Dermis microvascular lymphatic vessel endothelial cell (primary cell): ENCODE measurements at places on chromosomes 1 and 21.

DNA sequence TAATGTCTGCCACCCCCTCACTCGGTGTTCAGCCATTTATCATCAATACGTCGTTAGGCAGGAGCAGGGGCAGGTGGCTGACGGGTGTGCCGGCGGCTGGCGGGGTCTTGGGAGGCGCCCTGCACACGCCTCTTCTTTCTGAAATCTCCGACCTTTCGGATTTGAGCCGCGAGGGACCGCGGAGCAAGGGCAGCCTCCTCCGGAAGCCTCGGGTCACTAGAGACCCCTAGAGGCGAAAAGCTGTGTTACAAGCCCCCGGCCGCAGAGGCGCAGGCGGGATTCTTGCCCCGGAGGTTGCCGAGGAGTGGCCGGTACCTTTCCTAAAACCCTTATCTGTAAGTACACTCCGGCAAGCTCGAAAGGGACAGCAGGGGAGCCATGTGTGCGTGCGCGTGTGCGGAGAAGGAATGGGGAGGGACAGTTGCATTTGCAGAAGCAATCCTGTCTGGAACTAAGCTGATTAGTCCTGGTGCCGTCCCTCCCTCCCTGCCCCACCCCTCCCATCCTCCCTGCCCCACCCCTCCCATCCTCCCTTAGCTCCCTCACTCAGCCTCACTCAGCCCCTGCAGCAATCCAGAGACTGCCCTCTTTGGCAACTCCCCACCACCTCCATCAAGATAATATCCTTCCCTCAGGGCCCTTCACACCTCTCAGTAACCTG, 11.0 kb downstream of the BRINP2 start:
- peak; percentile 24 for DNase-seq

GRCh38 chr1:59879574-59879973, 47.0 kb downstream of the CYP2J2 start:
- DNase-seq = peak; percentile 68

GRCh38 chr1:39394598-39394997, 96.8 kb upstream of the BMP8A start:
- DNase-seq = peak; percentile 45

DNA sequence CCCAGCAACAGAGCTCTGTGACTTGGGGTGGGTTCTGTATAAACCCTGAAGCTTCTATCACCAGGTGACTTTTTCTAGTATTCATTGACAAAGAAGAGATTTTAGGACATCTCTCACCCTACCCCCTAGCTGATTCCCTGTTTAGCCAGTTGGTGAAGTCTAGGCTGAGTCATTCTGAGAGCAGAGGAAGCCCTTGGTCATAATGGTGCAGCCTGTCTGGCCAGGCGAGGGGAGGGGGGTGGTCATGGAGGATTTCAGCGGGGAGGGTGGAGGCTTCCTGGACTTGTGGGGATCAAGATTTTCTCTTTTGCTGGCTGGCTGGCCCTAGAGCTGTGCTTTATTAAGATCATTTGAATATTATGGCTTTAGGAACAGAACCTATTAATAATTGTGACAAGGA, 262.6 kb downstream of the CAMTA1 start:
- no peak for DNase-seq

DNA sequence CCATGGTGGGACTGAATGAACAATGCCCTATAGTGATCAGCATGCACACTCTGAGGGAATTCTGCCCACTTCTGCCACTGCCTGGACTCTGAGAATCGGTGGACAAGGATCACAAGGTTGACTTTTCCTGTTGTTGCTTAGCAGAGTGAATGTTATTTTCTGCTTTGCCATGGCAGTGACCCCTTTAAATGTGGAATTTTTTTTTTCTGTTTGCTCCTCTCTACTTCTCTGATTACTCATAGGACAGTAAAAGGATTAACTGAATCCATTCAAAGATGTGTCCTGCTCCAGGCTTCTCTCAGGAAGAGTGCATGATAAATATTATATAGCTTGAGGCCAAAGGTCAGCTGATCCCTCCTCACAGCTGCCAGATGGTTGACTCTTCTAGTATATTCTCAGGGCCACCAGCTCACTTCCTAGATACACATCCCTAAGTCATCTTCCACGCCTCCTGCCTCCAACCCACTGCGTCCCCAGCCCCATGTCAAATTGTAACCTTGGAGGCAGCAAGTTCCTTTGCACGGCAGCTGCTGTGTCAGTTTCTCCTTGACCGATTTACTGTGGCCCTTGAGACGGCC, 74.0 kb upstream of the RALGPS2 start:
- DNase-seq = peak; percentile 39

GRCh38 chr1:24189528-24189927, 2.4 kb upstream of the IFNLR1 start:
- DNase-seq = no peak

DNA sequence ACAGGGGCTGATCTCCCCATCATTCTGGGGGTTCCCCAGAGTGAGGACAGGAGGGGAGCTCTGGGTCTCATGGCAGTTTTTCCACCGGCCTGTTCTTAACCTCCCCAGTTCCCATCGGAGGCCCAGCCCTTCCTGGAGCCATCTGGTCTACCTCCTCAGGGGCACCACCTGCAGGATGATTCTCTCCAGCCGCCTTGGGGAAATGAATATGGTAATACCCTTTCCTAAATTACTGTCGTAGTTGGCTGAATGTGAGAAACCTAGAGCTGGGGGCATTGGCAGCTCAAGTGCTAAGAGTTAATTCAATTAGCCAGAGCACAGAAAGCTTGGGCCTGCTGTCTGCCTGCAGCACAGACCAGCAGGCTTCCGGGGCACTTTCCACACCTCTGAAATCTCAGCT, 64.9 kb downstream of the TAS1R2 start:
- no peak for DNase-seq

DNA sequence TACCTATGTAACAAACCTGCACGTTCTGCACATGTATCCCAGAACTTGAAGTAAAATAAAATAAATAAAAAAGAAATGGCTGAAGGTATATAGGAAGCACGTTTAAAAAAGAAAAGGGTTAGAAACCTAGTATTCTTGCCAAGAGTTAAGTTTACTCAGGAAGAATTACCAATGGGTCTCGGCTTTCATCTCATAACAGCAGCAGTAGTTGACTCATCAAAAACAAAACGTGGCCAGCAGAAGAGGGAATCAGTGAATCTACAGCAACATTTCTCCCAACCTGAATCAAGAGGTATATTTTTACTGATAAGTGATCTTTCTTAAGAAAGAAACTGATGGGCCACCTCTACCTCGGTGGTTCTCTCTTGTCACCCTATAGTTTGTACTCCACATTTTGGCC, 340.3 kb downstream of the BRINP2 start:
- no peak for DNase-seq

DNA sequence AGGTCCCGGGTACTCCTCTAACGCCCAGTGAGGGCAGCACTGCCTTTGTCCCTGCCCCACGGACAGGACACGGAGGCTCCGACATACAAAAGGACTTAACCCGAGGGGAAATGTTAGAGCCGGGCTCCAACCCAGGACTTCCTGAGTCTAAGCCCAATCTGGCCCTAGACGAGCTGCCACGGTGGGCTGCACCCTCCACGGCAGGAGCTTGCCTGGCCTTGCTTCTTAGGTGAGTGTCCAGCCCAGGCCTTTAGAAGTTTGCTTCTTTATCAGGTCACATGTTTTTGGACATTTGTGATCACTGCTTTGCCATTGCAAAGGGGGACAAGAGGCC, 11.0 kb upstream of the TMEM200B start:
- DNase-seq = no peak

DNA sequence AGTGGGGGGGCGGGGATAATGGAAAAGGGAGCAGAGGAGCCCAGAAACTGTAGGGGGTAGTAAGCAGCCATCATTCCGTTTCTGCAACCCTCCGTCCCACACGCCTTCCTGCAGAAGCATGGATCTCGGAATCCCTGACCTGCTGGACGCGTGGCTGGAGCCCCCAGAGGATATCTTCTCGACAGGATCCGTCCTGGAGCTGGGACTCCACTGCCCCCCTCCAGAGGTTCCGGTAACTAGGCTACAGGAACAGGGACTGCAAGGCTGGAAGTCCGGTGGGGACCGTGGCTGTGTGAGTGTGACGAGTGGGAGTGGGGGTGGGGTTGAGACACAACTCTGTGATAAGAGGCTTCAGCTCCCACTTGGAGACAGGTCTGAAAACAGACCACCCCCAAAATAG, 706 bp downstream of the CREB3L4 start:
- no peak for DNase-seq

GRCh38 chr1:57578099-57578498, 154.2 kb upstream of the DAB1 start:
- DNase-seq = no peak

DNA sequence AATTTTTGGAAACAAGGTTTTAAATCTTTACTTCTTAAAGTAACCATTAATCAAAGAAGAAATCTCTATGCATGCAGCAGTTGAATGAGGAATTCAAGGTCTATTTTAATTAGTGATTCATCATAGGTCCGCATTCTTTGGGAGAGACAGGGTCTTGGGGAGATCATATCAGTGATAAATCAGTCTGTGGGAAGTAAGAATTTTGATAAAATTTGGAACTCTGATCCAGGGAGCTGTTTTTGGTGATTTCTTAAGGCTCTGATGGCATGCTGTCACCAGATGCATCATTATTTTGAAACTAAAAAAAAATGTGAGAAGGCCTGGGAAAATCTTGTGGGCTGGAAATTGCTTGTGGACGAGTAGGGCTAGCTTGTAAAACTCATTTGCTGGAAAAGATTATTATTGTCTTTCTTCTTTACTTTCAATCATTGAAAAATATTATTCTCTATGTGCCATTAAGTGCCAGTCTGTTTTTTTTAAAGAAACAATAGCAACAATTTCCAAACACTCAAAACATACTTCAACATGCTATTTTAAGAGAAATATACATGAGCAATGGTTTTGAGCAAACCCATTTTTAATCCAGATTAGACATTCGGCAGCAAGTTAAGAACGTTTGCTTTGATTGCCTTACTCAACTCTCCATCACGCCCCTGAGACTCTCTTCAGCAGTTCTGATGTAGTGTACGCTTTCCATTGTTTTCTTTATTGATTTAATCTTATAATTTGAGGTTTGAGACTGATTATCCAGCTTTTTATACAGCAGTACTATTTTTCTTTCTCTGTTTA, 62.6 kb downstream of the ZBTB18 start:
- no peak for DNase-seq

DNA sequence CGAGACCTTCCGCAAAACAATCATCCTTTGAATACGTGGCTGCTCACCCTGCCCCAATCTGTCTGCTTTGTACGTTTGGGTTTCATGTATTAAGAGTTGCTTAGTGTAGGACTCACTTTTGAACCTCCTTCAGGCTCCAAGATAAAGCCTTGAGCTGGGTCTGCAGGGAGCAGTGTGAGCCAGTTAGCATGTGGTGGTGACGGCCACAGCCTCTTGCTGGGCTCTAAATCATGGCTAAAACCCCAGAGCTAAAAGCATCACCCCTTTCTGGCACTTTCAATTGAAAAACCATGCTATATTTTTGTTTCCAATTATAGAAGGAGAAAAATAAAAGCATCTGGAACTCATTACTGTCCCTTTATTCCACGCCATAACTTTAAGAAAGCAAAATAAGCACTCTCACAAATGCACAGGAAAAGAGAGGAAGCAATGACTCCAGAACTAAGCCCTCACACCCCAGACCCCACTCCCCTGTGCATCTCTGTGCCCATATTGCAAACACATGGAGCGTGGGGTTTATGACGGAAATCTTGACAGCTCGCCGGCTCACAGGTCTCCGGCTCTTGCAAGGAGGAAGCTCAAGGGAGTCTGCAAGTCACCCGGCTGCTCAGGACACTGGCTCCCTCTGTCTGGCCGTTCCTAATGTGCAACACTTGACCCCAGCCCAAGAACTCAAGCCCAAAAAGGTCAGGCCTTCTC, 135.5 kb downstream of the MIS18A start:
- no peak for DNase-seq

DNA sequence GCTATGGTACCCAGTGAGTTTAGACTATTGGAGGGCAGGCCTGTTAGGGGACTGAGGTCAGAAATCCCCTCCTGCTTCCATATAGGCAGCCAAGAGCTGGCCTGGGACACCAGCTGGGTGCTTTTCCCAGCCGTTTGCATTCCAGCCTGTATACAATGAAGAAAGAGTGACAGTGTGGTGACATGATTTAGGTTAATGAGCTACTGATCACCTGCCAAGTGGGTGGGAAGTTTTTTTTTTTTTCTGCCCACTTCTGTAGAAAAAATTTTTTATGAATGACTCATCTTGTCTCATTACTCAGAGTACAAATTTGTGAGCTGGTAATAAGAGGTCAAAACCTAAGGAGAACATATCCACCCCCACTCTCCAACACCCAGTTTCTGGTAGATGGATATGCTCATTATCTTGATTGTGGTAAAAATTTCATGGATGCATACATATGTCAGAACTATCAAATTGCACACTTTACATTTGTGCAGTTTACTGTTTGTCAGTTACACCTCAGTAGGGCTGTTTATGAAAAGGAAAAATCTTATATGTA, 16.4 kb upstream of the CGN start:
- peak; percentile 84 for DNase-seq

DNA sequence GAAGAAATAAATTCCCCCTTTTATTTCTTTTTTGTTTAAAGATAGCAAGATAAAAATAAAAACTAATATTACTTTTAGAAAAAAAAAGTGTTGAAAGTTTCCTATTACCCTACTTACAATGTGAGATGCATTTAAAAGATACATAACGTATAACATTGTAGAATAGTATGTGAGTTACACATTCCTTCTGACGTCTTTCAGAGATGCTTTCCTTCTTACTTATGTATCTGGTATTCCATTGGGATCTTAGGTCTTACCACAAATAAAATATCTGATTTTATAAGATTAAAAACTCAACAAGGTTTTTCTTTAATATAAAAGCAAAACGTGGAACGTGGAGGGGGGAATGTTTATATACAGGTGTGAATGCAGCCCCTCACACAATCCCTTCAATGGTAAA, 147.2 kb upstream of the ETS2 start:
- no peak for DNase-seq

DNA sequence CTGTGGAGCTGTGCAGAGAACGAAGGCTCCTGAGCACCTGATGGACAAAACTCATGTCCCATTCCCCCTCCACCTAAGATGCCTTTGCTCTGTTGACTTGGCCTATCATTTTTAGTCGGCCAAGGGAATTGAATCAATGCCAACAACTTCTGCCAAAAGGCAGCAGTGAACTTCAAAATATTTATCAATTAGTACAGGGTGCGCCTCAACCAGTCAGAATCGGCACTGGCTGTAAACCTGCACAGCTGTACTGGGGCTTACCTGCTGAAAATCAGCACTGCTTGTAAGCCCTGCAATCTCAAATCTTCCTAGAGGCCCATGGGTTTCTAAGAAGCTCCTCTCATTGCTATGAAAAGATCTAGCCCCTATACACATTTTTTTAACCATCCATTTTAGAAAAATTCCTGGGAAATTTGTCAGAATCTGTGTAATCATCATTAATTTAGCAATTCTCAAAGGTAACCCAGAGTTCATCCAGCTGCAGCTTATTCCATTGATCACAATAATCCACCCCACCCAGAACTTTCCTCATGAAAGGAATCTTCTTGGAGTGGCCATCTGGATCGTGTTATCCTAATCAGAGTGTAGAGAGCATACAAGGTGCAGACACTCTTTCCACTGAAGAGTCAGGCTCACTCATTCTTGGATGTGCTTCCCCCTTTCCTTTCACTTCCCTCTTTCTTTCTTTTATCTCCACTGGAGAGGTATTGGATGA, 40.2 kb downstream of the ADAMTS1 start:
- no peak for DNase-seq
